NCI-H1105 treated with DMSO at 0.1 percent for 48 hours (cell line): ENCODE measurements at places on chromosomes 7 and 10.
A peak's percentile ranks its signal among the peaks of the same experiment; 100 is the strongest.

- DNase-seq: no peak
These were observed 15.2 kb downstream of the GPR141 start for GRCh38 chr7:37698782-37699181.

DNA sequence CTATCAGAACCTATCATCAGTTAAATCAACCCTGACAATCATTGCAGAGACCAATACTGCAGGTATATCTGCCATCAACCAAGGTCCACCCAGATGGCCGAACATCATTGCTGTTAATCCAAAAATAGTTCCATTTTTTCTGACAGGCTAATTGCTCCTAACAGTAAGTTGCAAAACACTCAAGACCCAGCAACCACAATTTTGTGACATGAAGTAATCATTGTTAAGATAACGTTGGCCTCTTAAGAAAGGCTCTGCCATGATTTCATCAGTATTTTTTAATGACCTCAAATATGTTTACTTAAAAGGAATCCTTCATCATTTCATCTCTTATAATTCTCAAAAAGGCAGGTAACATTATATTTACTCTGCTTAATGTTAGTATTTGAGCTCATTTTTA, 553.4 kb upstream of the POM121L12 start:
- DNase-seq: no peak

DNA sequence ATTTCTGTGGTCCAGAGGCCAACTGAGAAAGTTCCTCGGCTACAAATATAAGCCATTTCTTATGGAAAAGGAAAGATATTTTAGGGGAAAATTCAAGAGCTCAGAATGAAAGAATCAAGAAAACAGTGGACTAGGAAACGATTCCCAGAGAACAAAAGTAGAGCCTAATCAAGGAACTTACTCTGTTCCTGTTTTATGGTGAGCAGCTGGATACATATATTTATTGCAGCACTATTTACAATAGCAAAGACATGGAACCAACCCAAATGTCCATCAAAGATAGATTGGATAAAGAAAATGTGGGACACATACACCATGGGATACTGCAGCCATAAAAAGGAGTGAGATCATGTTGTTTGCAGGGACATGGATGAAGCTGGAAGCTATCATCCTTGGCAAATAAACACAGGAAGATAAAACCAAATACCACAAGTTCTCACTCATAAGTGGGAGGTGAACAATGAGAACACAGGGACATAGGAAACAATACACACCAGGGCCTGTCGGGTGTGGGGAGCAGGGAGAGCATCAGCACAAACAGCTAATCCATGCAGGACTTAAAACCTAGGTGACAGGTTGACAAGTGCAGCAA, 298.7 kb downstream of the THSD7A start:
- no peak for DNase-seq

GRCh38 chr10:22340329-22341189, 4.7 kb upstream of the SPAG6 start:
- peak; percentile 80 for DNase-seq

DNA sequence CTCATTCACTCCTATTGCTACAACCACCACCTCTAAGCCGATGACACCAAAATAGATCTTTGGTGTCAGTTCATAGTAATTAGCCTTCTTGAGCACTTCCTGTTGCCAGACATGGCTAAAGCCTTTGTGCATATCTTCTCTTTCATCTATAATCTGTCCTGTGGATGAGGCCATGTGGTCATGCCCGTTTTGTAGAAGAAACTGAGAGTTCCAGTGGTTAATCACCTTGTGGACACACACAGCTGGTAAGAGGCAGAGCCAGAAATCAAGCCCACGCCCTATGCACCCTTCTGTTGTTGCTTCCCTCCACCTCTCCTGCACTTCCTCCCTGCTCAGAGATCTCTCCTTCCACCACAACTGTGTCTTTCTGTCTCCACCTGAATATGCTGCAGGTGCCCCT, 285.1 kb upstream of the PFKP start:
- DNase-seq: no peak
